ENCODE measurements at places on chromosomes 16 and 17.
A peak's percentile ranks its signal among the peaks of the same experiment; 100 is the strongest.

- no peak for DNase-seq
Observed at GRCh38 chr17:47785538-47786123, 36.0 kb downstream of the OSBPL7 start.

GRCh38 chr17:6749519-6749918 lies 6.3 kb upstream of the XAF1 start:
- no peak for DNase-seq

- DNase-seq, result no peak
Observed at GRCh38 chr16:10536814-10537389, 43.5 kb downstream of the EMP2 start.

GRCh38 chr16:22355487-22355908 lies 18.9 kb downstream of the CDR2 start:
- no peak for DNase-seq

GRCh38 chr17:49913226-49914095 lies 55.5 kb upstream of the DLX4 start:
- no peak for DNase-seq

GRCh38 chr17:7232114-7232513 lies 2.2 kb downstream of the DVL2 start:
- DNase-seq, result no peak

- peak; percentile 27 for DNase-seq
Observed at GRCh38 chr16:68355447-68356248, 44.8 kb downstream of the PRMT7 start.

DNA sequence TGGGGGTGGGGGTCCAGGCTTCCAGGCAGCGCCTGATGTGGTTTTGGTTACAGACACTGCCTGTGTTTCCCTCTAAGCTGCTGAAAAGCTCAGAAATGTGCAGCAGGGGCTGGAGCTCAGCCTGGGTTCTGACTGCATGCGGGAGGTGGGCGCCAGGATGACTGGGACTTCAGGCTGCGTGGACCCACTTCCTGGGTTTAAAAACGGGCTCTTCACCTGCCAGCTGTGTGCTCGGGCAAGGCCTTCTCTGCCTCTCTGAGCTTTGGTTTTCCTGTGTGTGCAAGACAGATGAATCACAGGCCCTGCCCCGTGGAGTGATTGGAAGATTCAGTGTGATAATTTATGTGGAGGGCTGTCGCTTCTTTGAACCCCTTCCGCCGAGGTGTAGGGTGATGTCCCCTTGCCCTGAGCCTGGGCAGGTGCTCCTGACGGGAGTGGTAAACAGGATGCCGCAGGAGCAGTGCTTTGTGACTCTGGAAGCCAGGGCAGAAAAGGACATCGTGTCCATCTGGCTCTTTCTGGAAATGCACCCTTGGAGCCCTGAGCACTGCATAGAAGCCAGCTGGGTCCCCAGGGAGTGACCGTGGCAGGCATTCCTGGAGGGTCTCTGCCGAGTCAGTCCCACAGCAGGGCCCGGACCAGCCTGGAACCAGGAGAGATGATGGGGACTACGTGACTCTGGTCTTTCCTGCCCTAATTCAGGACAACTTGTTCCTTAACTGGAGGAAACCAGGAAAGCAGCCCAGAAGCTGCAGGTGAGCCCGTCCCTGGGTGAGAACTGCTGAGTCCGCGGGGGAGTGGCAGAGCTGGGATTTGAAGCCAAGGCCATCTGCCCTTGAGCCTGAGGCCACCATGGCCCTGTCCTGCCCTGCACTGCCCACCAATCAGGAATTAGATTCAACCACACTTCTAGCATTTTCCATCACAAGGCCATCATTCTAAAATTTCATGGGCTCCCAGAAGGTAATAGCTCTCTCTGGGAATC lies 28.5 kb upstream of the SLC7A5 start:
- DNase-seq, result peak; percentile 52

DNA sequence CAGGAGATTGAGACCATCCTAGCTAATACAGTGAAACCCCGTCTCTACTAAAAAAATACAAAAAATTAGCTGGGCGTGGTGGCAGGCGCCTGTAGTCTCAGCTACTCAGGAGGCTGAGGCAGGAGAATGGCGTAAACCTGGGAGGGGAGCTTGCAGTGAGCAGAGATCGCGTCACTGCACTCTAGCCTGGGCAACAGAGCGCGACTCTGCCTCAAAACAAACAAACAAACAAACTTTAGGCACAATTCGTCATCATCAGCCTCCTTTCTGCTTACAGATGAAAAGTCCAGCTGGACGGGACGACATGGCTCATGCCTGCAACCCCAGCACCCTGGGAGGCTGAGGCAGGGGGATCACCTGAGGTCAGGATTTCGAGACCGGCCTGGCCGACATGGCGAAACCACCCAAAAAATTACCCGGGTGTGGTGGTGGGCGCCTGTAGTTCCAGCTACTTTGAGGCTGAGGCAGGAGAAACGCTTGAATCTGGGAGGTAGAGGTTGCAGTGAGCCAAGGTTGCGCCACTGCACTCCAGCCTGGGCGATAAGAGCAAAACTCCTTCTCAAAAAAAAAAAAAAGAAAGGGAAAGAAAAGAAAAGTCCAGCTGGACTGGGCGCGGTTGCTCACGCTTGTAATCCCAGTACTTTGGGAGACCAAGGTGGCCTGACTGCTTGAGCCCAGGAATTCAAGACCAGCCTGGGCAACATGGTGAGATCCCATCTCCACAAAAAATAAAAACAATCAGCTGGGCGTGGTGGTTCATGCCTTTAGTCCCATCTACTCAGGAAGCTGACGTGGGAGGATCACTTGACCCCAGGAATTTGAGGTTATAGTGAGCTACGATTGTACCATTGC lies 1.5 kb upstream of the SPIRE2 start:
- no peak for DNase-seq

DNA sequence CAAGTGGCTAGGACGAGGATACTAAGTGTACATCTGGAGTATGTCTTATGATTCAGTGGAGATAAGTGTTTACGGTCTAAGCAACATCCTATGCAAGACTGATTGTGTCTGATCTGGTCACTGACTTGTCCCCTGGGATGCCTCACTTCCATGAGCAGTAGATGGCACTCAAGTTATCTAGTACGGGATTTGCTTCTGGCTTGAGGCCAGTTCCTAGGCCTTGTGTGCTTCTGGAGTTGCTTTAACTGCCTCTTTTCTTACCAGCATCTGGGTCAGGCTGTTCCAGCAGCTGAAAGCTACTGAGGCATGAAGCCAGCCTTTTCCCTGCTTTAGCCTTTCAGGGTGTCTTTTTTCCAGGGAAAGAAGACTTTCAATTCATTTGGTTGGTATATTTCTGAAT lies 23.0 kb downstream of the SUPT6H start:
- no peak for DNase-seq

- DNase-seq, result no peak
Observed at GRCh38 chr17:42321555-42321954, 33.3 kb downstream of the STAT5A start.

- DNase-seq, result no peak
Observed at GRCh38 chr17:15498107-15498506, 30.7 kb upstream of the CDRT4 start.

GRCh38 chr16:10168258-10168657 lies 14.0 kb downstream of the GRIN2A start:
- DNase-seq, result no peak

- DNase-seq, result no peak
Observed at GRCh38 chr16:67883146-67883871, 1.4 kb upstream of the NRN1L start.

- no peak for DNase-seq
Observed at GRCh38 chr16:2155977-2156848, 631 bp downstream of the TRAF7 start.

DNA sequence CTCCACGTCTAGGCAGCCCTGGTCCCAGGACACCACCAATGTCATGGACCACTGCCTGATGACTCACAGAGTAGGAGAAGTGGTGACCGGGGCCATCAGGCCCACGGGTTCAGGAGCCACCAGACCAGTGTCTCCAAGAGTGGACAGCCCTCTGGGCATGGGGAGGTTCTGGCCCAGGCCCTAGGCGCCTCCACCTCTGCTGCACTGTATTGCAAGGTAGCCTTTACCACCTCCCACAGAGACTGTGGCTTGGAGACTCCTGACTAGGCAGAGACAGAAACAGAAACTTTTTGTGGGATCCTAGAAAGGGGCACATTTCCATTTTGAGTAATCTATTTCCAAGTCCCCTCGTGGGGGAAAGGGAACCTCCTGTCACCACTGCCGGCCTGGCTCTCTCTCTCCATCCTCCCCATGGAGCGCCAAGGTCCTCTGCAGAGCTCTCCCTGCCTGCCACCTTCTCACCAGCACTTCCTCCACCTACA lies 2.9 kb downstream of the CDIP1 start:
- DNase-seq, result no peak

GRCh38 chr17:45319239-45319703 lies 2.5 kb upstream of the MAP3K14 start:
- no peak for DNase-seq

GRCh38 chr16:81774348-81774747 lies 4.7 kb upstream of the PLCG2 start:
- no peak for DNase-seq

GRCh38 chr17:36940313-36941264 lies 3.3 kb downstream of the LHX1 start:
- peak; percentile 27 for DNase-seq

- DNase-seq, result no peak
Observed at GRCh38 chr16:65657071-65657494, 535.2 kb upstream of the CDH11 start.

DNA sequence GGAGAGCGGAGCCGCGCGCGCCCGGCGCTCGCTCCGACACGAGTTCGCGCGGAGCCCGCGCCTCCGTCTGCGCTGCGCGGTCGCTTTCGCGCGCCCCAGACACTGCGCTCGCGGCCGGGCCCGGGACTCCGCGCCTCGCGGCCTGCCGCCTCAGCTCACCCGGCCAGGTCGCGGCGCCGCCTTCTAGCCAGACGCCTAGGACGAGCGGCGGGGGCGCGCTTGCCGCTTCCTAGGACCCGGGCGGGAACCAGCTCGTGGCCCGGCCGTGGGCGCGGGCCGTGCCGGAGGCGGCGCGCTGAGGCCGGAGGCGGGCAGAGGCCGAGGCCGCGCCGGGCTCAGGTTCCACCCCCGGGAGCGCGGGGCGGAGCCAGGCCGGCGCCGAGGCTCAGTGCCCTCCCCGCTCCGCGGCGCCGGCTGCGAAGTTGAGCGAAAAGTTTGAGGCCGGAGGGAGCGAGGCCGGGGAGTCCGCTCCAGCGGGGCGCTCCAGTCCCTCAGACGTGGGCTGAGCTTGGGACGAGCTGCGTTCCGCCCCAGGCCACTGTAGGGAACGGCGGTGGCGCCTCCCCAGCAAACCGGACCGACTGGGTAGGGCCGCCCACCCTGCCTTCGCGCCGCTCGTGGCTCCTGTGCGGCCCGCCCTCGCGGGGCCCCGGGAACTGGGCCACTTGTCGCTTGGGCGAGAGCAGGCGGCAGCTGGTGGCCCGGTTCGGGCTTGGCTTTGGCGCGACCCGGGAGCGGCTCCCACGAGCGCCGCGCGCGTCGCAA lies at the start of gene SPHK1:
TSS of gene SPHK1 (plus strand) at position 388 of the 765 bp plus-strand sequence. CDS start 1,036 bp downstream, outside the sequence.
- peak; percentile 72 for DNase-seq

GRCh38 chr17:9529033-9529700 lies 46.5 kb downstream of the STX8 start:
- DNase-seq, result no peak

DNA sequence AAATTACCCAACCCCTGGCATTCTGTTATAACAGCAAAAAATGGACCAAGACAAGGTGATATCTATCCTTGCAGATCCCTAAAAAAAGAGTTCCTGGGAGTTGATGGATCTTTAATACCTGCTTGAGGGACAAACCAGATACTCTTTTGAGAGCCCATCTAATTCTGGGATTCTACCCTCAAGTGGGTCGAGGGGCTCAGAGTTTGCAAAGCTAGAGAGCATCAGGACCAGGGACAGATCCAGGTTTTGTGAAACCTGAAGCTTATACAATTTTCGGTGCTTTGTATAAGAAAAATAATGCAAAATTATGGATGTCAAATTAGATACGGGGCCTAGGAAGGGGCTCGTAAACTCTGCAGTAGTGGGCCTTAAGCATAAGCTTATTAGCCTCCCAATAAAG lies 130.5 kb upstream of the CRHR1 start:
- DNase-seq, result no peak

DNA sequence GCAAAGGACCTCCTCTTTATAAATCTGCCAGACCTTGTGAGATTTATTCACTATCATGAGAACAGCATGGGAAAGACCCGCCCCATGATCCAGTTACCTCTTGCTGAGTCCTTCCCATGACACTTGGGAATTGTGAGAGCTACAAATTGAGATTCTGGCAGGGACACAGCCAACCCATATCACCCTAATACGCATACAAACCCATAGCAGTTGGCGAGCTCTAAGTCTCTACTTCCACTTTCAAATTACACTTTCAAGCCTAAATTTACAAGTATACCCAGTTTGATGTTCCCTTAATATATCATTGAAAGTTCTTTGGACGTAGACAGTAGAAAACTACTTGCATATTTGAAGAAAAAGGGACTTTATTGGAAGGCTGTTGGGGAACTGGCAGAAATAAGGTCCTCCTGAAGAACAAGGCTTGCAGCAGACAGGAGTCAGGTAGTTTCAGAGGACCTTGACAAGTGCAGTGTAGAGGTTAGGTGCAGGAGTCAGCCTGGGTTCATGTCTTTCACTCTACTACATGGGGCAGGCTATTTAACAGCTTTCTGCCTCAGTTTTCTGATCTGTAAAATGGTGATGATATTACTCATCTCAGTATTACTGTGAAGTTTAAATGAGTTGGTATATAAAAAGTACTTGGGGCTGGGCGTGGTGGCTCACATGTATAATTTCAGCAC lies 107.9 kb upstream of the EEF2KMT start:
- DNase-seq, result no peak

- DNase-seq, result peak; percentile 70
Observed at GRCh38 chr17:6473128-6473767, 29.0 kb downstream of the PIMREG start.

- DNase-seq, result no peak
Observed at GRCh38 chr17:56482229-56482628, 111.3 kb upstream of the NOG start.

- no peak for DNase-seq
Observed at GRCh38 chr16:83143788-83144187, 517.0 kb downstream of the CDH13 start.

DNA sequence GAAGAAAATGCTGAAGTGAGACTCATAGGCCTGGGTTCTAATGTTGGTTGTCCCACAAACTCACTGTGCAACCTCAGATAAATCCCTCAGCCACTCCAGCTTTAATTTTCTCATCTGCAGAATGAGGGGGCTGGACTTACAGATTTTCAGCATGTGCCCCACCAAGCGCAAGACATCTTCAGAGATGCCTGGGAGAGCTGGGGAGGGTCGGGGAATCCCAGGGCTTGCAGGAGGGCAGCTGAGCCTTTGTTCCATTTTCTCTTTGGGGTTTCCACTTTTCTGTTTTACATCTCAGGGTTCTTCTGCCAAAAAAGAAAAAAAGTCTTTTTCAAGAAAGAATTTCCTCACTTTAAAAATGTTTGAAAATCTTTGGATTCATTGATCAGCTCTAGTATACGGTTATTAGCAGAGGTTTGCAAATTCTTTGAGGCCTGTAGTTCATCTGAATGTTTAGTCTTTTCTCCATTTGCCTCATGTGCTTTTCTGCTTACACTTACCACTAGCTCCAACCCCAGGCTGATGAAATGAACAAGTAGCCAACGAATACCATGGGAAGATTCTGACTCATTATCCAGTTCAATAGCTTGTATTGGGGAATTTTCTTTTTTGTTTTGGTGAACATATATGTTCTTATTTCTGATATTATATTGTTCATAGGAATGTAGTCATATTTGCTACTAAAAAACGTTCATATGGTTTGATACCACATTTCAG lies 56.4 kb downstream of the CHD9 start:
- DNase-seq, result no peak

Measured in activated T-cell treated with anti-CD3 and anti-CD28 coated beads, Interleukin-2, amount 50 U/mL, for 1 hour (primary cell).